ENCODE measurements at places on chromosomes 6 and 20. TPM values are rescaled to one million over a fixed set of nuclear protein-coding genes. Genes with fewer than 3 reads are reported as not detected.
A peak's percentile ranks its signal among the peaks of the same experiment; 100 is the strongest.

DNA sequence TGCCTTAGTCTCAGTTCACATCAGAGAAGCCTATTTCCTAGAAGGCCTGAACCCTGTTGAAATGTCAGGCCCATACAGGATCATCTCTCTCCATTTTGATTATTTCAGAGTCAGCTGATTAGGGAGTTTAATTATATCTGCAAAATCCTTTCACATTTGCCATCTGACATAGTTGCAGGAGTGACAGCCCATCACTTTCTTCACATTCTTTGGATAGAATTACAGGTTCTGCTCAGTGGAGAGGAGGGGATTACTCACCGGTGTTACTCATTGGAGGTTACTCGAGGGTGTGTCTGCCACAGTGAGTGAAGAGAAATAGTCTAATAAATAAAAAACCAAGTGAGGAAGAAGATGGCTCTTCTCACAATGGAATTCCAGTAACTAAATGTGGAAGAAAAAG lies 216.8 kb downstream of the TMEM242 start:
- H3K4me3 ChIP-seq, result no peak overlapping the region
- peak; percentile 78 for DNase-seq
- H3K27ac ChIP-seq, result peak overlapping the region; percentile 25
- H3K27me3 ChIP-seq, result no peaks in the 10 kb centered on the region
- peaks cover 5% of the 10 kb centered on the region for H3K36me3 ChIP-seq

The CST7 gene
- not detected for total RNA-seq

GRCh38 chr6:134421501-134421900 lies 103.6 kb upstream of the SGK1 start:
- H3K4me1 ChIP-seq, result peaks cover 19% of the 10 kb centered on the region
- H3K27me3 ChIP-seq, result no peaks in the 10 kb centered on the region
- no peaks in the 10 kb centered on the region for H3K36me3 ChIP-seq
- DNase-seq, result peak; percentile 86
- H3K27ac ChIP-seq, result peak overlapping the region; percentile 74

- no peaks in the 10 kb centered on the region for H3K36me3 ChIP-seq
- no peak overlapping the region for H3K27ac ChIP-seq
- H3K4me3 ChIP-seq, result no peak overlapping the region
- no peaks in the 10 kb centered on the region for H3K27me3 ChIP-seq
- no peaks in the 10 kb centered on the region for H3K4me1 ChIP-seq
Observed at GRCh38 chr6:76914737-76915136, 548.6 kb downstream of the HTR1B start.

DNA sequence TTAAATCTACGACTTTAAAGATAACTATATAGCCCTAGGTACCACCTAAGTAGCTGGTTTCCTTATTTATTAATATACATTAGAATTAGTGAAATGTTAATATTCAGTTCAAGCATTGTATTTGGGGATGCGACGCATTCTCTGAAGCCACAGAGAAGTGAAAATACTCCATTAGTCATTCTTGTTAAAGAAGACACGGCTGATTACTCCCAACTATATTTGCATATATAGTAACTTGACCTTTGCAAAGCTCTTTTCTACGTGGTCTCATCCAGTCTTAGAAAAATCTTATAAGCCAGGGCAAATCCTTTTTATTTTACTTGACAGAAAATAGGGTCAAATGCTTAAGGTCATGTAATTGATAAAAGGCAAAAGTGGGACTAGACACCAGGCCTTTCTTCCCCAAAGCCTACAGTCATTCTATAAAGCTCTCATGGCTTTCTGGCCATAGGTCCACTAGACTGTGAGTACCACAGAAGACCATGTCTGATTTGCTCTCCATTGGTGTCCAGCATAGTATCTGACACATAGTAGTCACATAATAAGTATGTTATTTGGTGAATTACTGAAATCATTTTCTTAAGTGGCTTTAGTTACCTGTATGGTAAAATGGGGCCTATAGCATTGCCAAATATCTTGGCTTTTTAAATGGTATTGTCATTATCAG lies 11.3 kb downstream of the ZHX3 start:
- no peak overlapping the region for H3K27ac ChIP-seq
- H3K36me3 ChIP-seq, result no peaks in the 10 kb centered on the region
- peaks cover 17% of the 10 kb centered on the region for H3K4me1 ChIP-seq
- DNase-seq, result no peak
- H3K27me3 ChIP-seq, result no peaks in the 10 kb centered on the region

The ENPP4 gene
- total RNA-seq, result under 0.01 TPM

The TOX2 gene
- 1.1 TPM for total RNA-seq

GRCh38 chr6:38453861-38454260 lies 185.9 kb downstream of the BTBD9 start:
- H3K27ac ChIP-seq, result no peak overlapping the region
- no peaks in the 10 kb centered on the region for H3K4me1 ChIP-seq
- H3K4me3 ChIP-seq, result no peak overlapping the region
- no peaks in the 10 kb centered on the region for H3K27me3 ChIP-seq
- H3K36me3 ChIP-seq, result no peaks in the 10 kb centered on the region

The ZNF165 gene
- total RNA-seq, result 0.28 TPM

The PBOV1 gene
- total RNA-seq, result not detected

Data from IMR-90 (cell line).